ENCODE measurements at places on chromosomes 5 and 9.

DNA sequence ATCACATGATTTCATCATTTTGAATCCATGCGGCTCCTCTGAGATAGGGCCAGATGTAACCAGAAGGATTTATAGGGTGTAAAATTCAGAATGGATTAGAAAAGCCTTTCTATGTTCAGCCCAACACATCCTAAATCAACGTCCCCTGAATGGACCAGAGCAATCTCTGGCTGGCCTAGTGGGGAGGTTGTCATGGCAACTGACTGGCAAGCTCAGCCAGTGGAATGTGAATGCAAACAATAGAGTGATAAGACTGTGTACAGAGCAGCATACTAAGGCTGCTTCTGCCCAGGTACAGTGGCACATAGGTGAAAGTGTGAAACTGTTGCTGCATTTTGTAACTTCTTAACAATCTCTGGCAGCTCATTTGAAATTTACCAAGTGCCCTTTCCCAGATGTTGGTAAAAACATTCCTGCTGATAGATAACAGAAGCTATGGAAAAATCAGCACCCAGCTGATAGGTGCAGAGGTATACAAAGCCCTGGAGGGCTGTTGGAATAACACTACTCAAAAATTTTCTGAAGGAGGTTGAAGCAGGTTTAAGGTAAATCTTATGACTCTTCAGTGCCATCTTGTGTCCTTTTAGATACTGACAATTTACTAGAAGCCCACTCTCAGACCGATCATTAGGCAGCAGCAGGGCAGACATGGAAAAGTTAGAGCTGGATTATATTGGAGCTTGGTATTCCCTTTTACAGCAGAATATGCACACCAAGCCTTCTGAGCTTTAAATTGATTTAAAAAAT is 267.2 kb downstream of the RAB3C start:
- DNase-seq: no peak

GRCh38 chr5:139678751-139679750 is 30.9 kb downstream of the CXXC5 start:
- no peak for DNase-seq

- no peak for DNase-seq
Observed at GRCh38 chr5:179272326-179273072, 72.8 kb downstream of the ADAMTS2 start.

DNA sequence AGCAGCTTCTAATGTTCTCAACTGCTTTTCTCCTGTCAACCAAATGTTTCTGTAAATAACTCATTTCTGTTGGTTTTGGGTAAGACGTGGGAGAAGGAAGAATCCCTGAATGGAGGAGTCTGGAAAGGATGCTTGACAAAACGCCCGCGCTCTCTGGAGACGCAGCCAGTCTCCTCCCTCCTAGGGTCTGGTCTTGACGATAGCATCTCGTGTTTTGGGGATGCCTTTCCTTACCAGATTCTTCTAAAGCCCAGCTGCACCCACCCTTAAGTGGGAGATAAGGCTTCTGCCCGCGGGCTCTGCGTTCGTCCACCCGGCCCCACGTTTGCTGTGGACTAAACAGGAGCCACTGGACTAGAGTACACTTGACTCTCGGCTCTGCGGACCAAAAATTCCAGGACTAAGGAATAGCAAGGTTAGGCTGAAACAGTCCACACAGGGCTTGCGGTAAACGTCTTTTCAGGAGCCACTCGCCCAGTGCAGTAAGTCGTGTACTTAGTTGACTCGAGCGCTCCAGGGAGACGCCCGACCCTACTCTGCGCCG is 491 bp upstream of the CTSL start:
- DNase-seq: no peak

GRCh38 chr9:87381050-87381711 is 116.5 kb upstream of the DAPK1 start:
- DNase-seq: no peak

- no peak for DNase-seq
Observed at GRCh38 chr5:82332886-82333615, 54.9 kb upstream of the RPS23 start.

- no peak for DNase-seq
Observed at GRCh38 chr5:116361171-116361967, 213.3 kb downstream of the SEMA6A start.

GRCh38 chr9:81431641-81432040 is 257.7 kb downstream of the TLE1 start:
- no peak for DNase-seq

GRCh38 chr5:38134810-38135209 is 123.5 kb upstream of the EGFLAM start:
- DNase-seq: no peak

- DNase-seq: no peak
Observed at GRCh38 chr9:32587901-32588300, 14.9 kb upstream of the NDUFB6 start.

- no peak for DNase-seq
Observed at GRCh38 chr5:76163111-76163628, 80.0 kb downstream of the SV2C start.

GRCh38 chr5:110031402-110032140 is 341.8 kb downstream of the MAN2A1 start:
- no peak for DNase-seq

DNA sequence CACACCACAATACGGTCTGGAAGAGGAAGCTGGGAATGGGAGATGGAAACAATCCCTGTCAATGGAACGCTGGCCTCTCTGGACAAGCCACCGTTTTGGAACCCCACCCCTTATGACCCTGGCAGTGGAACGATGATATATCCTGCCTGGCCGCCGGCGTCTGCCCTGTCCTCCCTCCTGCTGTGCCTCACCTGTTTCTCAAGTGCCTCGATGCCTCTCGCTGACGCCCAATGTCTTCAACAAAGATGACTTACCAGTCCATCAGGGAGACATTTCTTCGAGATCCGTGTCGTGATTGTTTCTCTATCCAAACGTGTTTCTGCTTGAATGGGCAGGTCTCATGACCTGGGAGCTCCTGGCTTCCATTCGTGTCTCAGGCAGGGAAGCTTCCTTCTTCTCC is 476.5 kb downstream of the SPATA31A7 start:
- DNase-seq: no peak

- no peak for DNase-seq
Observed at GRCh38 chr9:88307136-88307535, 81.1 kb upstream of the SPIN1 start.

DNA sequence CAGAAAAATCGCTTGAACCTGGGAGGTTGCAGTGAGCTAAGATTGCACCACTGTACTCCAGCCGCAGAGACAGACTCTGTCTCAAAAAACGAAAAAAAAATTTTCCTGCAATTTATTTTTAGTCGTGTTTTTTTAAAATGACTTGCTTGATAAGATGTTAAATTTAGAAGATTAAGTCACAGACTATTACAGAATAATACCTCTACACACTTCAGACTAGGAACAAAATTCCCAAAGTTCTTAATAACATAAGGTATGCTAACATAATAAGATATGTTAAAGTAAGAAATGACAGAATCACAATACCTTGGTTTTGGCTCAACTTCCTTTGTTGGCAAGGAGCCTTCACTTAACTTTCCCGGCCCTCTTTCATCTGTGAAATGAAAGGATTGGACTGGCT is 59.5 kb upstream of the NPR3 start:
- no peak for DNase-seq

DNA sequence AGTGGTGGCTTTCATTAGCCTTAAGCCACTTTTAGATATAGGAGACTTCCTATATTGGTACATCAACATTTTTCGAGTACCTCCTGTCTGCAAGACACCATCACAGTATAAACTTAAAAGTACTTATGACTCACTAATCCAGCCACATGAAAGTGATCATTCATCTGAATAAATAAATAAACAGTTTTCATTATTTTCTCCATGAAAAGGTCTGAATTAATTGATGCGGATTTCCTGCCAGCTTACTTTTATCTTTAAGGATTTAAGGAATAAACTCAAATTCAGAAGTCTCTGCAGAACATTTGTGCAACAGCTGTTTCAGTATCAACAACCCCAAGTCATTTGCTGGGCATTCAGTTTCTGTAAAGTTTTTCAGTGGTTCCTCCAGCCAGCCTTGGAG is 4.0 kb downstream of the SAP30L start:
- DNase-seq: no peak

DNA sequence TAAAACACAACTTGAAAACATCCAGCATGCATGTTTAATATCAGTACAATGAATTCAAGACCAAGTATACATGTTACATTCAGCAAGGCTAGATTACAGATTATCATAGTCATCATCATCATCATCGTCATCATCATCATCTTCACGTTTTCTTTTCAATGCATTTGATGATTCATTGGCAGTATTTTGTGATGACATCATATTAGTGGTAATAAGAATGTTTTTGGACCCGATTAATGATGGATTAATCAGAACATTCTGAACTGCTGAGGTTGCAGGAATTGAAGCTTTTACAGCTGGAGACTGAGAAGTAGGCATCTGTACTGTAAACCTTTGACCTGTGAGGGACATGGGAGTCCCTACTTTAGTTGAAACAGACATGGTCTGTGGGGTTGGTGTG is 4.5 kb downstream of the AK6 start:
- no peak for DNase-seq

DNA sequence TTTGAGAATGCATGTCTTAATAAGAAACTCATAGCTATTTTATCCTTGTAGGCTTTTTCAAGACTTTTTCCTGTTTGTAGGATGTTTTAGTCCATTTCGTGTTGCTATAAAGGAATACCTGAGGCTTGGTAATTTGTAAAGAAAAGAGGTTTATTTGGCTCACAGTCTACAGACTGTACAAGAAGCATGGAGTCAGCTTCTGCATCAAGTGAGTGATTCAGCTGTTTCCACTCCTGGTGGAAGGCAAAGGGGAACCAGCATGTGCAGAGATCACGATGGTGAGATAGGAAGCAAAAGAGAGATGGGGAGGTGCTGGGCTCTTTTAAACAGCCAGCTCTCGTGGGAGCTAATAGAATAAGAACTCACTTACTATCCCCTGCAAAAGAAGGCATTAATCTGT is 177.3 kb downstream of the ALDH1A1 start:
- no peak for DNase-seq

GRCh38 chr9:137457406-137458193 is 1.5 kb downstream of the NSMF start:
- DNase-seq: no peak

DNA sequence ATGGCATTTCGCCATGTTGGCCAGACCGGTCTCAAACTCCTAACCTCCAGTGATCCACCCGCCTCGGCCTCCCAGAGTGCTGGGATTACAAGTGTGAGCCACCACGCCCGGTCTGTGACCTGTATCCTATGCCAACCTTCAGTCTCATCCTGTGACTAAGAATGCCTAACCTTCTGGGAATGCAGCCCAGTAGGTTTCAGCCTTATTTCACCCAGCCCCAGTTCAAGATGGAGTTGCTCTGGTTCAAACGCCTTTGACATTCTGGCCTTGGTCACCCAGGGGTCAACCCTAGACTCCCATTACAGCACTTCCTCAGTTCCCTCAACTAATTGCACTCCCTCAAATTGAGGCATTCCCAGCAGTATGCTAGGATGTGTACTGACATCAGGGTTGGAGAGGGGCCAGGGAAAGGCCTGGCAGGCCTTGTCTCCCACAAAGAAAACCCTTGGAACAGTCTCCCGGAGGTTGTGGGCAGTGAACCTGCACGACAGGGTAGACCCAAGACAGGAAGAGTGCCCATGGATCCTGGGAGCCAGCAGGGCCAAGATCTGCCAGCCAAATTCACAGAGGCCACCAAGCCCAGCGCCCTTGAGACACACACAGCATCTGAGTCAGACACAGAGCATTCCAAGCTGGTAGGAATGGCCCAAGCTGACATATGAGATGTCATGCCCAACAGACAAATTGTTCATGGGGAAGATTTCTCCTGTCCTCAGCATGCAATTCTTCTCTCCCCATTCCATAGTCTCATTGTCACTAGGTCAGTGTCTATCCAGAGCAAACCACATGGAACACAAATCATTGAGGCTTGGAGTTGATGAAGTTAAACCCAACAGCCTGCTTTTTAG is 24.9 kb upstream of the SMU1 start:
- no peak for DNase-seq

DNA sequence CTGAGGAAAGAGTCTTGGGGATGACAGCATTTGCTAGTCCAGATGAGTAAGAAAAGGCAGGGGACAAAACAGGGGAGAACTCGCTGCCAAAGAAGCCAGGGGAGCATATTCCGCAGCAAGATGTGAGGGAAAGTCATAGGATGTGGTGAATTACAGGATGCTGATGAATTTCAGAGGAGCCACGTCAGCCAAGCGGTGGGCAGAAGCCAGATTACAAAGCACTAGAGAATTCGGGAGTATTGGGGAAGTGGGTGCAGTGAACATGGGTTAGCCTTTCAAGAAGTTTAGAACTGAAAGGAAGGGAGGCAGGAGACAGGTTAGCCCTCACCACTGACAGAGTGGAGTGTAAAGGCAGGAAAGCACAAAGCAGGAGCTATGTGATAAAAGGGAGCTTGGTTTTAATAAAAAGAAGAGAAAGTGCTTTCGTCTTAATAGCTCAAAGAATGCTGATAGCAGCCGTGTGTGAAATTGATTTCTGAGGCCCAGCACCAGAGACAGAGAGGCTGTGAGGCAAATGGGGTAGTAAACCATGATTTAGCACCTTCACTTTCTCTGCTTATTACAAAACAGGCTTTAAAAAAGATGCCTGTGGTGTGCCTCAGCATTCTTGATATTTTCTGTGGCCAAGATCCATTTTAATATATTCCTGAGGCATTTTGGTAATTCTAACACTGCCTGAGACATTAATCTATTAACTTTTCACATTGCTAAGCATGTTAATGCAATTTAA is 16.9 kb downstream of the ADAMTSL1 start:
- no peak for DNase-seq

GRCh38 chr5:173668245-173668800 is 51.9 kb upstream of the BOD1 start:
- no peak for DNase-seq

DNA sequence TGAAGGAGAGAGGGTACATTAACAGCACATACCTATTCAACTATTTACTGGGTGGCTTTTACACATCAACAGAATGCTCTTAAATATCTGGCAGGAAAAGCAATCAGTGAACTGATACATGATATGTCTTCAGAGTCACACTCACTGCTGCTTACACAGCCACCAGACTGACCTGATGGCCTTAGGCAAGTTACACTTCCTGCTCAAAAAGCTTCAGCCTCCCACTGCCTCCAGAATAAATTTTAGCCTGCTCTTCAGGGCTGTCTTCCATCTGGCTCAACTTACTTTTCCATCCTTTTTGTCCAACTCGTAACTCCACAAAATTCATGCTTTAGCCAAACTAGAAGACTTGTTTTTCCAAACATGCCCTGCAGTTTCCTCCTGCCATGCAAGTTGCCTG is 10.7 kb downstream of the LOX start:
- DNase-seq: no peak
